HAP-1 (cell line): ENCODE measurements at places on chromosomes 1 and 21.

- DNase-seq = no peak
Measured at GRCh38 chr1:19635646-19636045, 8.5 kb upstream of the NBL1 start.

DNA sequence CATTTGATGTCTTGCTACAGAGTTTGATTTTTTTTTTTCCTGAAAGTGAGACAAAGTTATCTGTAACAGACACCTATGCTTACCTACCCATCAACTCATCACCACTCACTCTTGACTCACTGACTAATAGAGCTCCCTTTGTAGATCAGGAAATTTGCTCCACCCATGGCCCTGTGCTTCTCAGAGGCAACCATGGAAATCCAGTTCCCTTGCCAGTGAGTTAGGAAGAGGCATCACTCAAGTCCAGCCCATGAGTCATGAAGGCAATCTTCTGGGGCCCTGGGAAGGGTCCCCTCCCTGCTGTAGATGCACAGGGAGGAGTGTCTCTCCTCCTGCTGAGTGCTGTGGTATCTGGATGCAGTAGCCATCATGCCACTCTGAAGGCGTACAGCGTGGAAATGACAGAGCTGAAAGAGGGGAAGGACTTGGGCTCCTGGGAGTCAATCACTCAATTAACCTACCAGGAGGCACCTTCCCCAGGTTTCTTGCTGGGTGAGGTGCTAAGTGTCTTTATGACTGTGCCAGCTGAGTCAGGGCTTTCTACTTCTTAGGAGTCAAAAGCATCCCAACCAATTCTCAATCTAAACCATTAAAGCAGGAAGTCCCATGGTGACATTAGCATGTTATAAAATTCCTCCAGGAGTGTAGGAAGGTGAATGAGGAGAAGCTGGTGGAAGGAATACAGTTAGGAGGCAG is 56.1 kb downstream of the DNTTIP2 start:
- DNase-seq = no peak

GRCh38 chr21:41627428-41627827 is 119.5 kb upstream of the TMPRSS2 start:
- DNase-seq = no peak

DNA sequence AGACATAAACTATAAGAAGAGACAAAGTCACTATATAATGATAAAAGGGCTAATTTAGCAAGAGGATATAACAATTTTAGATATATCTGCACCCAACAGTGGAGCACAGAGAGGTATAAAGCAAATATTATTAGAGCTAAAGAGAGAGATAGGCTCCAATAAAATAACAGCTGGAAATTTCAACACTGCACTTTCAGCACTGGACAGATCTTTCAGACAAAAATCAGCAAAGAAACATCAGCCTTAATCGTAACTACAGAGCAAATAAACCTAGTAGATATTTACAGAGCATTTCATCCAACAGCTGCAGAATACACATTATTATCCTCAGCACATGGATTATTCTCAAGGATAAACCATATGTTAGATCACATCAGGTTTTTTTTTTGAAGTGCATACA is 642.9 kb downstream of the AMY1C start:
- DNase-seq = no peak

- no peak for DNase-seq
Measured at GRCh38 chr1:231862611-231863010, 236.0 kb downstream of the DISC1 start.

DNA sequence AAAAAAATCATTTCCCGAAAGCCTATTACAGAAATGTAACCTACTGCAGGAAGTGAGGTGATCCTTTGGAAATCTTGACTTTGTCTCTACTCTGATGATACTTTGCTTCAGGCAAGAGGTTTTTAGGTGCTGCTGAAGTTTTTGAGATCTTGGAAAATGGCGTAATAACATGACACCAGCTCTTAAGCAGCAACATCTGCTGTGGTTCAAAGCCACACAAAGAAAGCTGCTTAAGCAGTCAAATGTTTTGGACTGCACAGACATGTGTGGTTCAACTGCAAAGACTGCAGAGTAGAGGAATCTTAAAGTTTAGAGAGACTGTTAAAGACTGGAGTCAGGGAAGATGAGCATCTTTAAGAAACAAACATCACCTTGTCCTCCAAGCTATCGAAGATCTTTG is 139.0 kb downstream of the RASAL2 start:
- DNase-seq = no peak

DNA sequence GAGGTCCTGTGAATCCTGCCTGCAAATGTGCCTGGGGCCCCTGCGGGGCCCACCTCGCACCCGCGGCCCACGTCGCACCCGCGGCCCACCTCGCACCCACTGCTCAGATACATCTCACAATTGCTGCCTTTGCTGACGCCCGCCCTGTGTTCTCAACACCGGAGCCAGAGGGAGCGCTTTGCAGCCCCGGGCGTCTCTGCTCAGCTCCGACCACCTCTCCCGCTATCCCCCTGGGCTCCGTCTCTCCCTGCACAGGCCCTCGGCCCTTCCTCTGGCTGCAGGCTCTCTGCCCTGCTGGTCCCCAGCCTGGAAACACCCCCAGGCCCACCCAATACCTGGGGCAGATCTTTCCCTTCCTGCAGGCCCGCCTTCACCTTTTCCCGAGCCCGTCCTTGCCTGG is 44.8 kb downstream of the TP73 start:
- no peak for DNase-seq

- DNase-seq = no peak
Measured at GRCh38 chr1:52102336-52103013, 39.4 kb upstream of the ZFYVE9 start.

DNA sequence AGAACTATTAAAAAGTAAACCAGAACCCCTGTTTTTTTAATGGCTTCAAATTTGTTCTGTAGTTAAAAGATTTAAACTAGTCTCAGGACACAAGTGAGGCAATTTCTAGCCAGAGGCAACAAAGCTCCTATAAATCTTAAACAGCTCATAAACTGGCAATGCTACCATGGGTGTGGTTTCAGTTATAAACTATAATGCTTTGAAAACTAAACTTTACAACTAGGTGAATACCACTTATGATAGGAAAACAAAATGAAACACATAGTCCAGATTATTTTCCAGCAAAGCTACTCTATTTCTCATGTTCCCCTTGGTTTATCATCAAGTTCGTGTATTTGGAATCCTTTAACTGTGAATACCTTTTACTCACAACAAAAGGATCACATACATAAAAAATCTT is 282.5 kb downstream of the VAV3 start:
- no peak for DNase-seq

DNA sequence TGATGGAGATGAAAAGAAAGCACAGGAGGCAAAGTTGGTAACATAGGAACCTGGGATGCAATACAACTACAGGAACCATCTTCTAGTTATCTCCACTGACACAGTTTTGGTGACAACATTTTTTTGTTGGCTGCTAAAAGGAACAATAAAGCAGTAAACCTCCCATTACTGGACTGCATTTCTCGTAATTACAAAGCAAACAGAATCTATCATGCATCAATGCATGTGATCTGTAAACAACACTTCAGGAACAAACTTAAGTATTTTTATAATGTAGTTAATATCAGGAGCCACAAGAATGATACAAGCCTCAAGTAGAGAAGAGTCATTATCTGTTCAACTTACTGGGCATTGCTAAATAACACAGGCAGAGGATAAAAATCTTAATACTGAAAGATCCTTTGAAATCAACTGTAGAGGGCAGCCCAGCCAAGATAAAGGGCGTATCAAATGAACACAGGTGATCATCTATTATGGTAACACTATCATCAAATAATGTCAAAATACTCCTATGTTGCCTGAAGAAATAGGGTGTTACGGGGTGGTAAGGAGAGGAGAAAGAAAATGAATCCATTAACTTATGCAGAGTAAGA is 193.3 kb downstream of the EIF4G3 start:
- no peak for DNase-seq

- no peak for DNase-seq
Measured at GRCh38 chr1:166153525-166154314, 13.1 kb downstream of the FAM78B start.

DNA sequence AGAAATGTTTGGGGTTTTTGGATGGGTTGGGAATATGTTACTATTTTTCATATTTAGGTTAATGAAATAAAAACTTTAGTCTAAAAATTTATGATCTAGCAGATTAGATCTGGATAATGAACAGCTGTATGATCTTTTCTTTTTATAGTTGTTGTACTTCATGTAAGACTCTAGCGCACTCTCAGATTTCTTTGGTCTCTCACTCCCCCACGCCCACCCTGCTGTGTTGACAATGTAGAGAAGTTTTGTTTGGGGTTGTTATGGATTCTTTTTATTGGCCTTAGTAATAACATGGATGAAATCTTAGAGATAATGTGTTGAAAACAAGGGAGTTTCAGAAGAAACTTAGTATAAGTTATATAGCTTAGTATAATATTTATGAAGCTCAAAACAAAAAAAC is 5.5 kb downstream of the KLF18 start:
- DNase-seq = no peak

GRCh38 chr1:214220891-214221290 is 60.1 kb upstream of the SMYD2 start:
- no peak for DNase-seq

GRCh38 chr1:160963521-160963920 is 8.9 kb upstream of the ITLN2 start:
- no peak for DNase-seq

DNA sequence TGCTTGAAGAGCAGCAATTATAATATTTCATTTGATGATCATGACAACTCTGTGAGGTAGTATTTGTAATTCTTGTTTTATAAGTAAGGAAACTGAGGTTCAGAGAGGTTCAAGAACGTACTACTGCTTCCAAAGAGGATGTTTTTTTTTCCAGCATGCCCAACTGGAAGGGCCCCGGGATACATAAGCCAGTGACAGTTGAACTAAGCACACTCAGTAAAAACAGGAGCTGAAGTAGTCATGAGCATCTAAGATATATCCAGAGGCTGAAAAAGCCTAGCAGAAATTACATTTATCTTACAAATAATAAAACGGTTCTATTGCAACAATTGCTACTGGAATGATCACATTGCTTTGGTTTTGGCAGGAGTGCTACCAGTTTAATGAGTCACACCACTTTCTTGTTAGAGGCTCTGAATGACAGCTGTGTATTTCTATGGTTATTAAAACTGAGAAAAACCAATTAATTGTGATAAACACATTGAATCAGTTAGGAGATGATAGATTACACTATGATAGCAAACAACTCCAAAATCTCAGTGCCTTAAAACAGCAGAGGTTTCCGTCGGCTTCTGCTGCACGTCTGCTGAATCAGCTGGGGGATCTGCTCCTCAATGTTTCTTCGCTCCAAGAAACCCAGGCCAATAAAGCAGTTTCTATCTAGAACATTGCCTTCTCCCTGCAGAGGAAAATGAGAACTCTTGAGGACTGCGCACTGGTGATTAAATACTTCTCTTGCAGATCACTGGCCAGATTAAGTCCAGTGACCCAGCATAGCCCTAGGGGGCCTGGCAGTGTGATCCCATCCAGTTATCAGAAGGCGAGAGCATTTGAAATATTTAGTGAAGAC is 522.7 kb downstream of the PLPP3 start:
- no peak for DNase-seq

GRCh38 chr1:80217377-80217986 is 1211.0 kb upstream of the ADGRL4 start:
- peak; percentile 66 for DNase-seq

DNA sequence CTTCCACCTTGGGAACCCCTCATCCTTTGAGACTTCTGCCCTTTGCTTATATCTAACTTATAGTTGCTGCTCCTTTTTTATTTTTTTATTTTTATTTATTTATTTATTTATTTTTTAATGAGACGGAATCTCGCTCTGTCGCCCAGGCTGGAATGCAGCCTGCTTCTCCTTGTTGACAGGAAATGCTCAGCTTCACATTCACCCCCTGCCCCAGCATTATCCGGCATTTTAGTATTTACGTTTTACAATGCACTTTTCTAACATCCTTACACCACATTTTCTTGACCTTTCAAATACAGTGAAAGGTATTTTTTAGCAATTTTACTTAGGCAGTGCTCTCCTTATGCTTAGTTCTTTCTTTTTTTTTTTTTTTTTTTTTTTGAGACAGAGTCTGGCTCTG is 14.9 kb downstream of the CXADR start:
- no peak for DNase-seq

DNA sequence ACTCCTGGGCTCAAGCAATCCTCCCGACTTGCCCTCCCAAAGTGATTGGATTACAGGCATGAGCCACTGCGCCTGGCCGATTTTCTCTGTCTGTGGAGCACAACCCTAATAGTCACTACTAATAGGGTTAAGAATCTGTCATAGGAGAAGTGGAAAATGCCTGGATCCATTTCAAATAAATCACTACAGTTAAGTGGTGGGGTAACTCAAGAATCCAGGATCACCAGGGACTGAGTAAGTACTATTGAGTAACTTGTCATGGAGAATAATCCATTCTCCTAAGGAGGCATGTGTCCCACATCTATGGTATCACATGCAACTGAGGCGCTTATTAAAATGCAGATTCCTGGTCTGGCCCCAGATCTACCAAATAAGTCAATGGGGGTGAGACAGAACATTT is 53.2 kb downstream of the OPTC start:
- no peak for DNase-seq

DNA sequence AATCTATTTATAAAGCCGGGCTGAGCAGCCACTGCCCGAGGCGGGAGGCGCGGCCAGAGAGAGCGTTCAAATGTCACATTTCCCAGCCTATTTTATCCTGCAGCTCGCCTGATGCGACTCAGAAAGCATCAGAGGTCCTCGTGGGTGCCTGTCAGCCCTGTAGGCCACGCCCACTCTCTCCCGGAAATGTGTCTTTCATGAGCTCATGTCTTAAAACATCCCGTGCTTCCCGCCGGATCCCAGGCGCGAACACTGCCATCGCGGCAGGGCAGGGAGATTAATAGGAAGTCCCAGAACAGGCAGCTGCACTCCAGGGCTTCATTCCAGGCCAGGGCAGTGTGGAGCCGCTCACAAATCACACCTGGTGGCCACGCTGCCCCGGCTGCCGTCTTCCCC is 117.5 kb downstream of the PRDM16 start:
- peak; percentile 55 for DNase-seq

GRCh38 chr21:38561613-38562581 is 63.6 kb upstream of the ERG start:
- no peak for DNase-seq

DNA sequence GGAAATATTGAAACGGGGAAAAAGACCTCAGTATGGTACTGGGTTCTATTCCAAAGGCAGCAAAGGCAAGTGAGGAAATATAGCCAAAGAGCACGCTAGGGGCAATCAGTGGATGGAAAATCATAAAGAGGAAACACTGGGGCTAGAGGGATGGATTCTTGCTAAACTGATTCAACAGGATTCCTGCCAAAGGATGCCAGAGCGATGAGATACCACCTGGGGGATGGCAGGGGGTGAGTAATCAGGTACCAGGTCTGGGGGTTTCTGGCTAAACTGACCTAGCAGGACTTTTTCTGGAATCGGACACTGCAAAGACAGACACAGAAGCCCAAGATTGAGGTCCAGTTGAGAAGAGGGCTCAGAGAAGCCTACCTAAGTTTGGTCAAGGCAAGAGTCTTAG is 6.7 kb downstream of the CHI3L2 start:
- DNase-seq = no peak

- no peak for DNase-seq
Measured at GRCh38 chr1:118627435-118627834, 360.7 kb downstream of the TBX15 start.
